ENCODE measurements at places on chromosomes 5 and 9. TPM values are rescaled to one million over a fixed set of nuclear protein-coding genes. Genes with fewer than 3 reads are reported as not detected.

DNA sequence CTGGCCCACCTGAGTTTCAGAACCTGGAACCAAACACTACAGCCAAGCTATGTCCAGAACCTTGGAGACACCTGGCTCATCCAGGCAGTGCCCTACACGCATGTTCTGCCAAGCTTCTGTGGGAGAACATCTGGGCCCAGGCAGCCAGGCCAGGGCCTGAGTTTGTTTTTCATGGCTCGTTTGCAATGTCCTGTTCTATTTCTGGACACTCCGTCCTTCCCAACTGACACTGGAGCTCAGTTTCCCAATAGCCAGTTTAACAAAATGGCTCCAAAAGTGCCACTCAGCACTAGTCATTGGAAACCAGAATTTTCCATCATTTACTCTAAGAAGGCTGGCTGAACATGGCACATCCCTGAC lies 38.6 kb downstream of the SH3RF2 start:
- DNase-seq = no peak

The ZNF462 gene
- 12.6 TPM for total RNA-seq

- DNase-seq = peak; percentile 86
These were observed 1468.0 kb downstream of the FOXD4L5 start for GRCh38 chr9:63816751-63817621.

The TLX3 gene
- total RNA-seq = not detected

DNA sequence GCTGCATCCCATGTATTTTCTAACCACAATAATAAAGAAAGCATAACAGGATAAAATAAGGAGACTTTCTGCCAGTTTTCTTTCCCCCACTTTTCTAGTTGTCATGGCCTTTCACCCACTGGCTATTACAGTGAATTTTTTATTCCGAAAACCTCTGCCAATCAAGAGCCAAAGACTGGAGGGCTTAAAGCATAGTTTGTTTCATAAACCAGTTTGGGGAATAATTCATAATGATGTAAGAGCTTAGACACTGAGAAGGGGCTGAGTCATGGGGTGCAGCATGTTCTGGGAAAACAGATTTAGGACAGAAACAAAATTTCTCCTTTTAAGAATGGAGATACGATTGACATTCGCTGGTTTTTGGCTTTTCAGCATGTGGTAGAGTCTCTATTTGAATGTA lies 4.4 kb upstream of the GLIPR2 start:
- no peak for DNase-seq
